ENCODE measurements at places on chromosomes 7 and 10.

DNA sequence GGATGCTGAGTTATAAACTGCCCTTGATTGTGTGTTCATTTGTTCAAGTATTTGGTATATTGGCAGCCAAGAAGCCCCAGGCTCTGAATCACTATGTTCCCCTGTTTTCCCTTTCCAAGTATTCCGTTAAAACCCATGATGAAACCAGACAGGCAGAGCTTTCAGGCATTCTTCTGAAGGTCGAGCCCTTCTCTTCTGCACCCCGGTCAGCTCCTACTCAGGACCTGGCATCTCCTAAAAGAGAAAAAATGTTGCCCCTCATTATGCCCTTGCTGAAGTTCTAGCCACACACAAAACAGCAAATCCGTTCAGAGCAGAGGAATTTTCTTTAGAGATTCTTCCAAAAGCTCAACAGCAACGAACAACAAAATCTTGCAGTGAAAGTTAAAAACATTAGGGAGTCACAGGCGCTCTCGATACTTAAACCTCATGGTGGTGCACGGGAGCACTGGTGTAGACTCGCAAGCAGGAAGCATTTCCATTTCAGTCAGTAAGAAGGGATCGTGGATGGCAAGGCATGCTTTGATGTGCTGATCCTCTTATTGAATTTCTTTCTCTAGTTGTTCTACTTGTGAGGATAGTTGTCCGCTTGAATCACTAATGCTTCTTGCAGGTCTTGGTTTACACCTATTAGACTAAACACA is 264.9 kb downstream of the SKIDA1 start:
- DNase-seq, result no peak

DNA sequence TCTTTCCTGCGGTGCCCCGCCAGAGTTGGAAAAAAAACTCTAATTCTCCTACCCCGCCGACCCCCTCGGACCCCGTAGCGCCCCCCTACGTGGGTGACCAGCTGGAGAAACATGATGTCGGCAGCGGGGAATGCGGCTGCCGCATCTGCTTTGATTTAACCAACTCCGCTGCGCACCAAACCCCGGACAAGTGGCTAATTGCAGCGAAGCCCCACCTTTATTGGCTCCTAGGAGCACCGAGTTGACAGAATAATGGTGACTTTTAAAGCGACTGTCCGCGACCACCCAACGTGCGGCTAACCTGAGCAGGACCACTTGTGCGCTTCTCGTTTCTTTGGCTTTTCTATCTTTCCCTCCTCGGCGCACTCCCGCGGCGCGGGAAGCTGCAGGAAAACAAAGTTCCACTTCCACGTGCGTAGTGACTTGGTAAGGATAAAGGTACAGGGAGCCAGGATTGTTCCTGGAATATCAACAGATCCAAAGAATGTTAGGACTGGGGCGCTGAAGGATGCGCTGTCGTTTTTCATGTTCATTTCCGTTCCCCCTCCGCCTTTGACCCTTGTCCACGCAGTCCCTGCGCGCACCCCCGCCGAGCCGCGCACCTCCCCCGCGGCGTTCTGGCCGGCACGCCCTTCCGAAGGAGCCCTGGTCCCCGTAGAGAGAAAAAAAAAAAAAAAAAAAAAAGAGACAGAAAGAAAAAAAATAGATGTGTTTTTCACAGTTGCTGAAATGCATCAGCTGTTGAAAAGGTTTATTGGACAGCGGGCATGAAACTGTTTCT is 1.4 kb downstream of the WNT16 start:
- DNase-seq, result no peak

DNA sequence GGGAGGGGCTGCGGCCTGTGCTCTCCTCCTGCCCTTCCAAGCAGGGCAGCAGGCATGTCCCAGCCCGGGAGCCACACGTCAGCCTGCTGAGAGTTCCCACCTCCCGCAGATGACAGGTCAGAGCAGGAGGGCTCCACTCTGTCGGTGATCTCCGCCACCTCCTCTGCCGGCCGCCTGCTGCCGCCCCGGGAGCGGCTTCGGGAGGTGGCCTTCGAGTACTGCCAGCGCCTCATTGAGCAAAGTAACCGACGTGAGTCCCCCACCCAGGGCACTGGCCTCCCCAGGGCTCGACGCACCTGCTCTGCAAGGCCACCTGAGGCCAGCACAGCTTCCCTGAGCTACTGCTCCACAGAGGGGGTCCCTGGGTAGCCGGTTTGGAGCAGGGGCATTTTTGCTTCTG is 9.4 kb downstream of the AP5Z1 start:
- DNase-seq, result no peak

- DNase-seq, result no peak
These were observed 12.4 kb downstream of the UMAD1 start for GRCh38 chr7:7652798-7653540.

DNA sequence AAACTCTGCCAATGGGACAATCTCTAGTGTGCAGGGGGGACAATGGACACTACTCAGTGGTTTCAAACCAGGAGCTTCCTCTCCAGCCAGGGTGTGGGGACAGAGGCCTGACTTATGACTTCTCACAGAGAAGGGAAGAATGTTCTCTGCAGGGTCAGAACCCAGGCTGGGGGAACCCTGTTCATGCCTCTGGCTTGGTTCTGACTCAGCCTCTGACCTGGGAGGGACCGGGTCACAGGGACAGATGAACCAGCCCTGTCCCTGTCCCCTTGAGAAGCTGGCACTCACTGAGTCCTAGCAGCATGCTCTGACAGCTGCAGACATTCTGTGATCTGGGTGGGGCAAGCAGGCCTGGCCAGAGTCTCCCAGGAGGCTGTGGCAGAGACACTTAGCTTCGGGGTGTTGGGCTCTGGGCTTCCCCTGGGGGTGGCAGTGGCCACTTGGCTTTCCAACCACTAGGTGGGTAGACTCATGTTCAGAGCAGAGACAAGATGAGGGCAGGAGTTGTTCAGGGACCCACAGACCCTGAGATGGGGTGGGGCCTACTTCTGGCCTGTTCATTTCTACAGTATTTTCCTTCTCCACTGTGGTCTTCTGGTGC is 13.6 kb downstream of the TSPAN15 start:
- no peak for DNase-seq

Data from A549 (cell line).